Activated naive CD4-positive, alpha-beta T cell treated with anti-CD3 and anti-CD28 coated beads, Interleukin-2, amount 50 U/mL, for 16 hours (primary cell): ENCODE measurements at places on chromosomes 16 and 17.

DNA sequence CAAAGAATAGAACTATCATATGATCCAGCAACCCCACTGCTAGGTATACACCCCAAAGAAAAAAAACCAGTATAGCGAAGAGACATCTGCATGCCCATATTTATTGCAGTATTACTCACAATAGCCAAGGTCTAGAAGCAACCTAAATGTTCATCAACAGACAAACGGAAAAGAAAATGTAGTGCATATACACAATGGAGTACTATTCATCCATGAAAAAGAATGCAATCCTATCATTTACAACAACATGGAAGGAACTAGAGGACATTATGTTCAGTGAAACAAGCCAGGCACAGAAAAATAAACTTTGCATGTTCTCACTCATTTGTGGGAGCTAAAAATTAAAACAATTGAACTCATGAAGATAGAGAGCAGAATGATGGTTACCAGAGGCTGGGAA is 55.3 kb downstream of the WDR59 start:
- no peak for DNase-seq

DNA sequence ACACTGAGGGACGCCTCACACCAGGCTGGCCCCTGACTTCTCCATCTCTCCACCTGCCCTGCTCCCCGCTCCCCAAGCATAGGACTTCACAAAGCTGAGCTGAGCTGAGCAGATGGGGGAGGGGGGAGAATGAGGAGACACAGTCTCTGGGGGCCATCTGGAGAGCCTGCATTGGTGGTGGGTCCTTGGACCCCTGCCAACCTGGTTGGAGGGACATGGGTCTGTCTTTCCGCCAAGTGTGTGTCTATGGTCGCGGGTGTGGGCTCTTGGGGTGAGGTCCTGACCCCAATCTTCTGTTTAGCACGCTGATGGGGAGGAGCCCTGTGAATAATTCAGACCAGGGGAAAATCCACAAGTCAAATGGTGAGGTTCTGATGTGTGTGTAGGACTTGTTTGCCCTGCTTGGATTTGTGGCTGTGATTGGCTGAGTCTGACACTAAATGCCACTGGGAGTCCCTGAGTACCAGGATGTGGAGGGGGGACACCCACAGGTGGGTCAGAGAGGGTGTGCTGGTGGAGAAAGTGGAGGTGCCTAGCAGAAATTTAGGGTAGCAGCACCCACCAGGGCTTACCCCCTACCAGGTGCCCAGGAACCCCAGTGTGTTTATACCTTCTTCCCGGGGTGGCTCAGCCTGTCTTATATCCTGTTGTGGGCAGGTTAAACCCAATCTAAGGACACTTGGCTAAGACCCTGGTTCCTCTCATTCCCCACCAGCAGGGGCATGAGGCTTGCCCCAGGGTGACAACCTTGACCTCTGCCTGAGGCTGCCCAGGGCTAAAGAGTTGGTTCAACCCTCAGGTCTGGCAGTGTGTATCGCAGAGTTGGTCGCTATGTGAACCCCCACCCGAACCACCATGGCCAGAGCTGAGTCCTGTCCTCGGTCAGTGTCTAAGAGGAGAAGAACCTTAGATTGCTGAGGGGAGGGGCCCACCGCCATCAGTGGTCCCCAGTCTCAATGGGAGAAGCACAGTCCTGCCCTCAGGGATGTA is 2.1 kb downstream of the FMNL1 start:
- peak; percentile 49 for DNase-seq

DNA sequence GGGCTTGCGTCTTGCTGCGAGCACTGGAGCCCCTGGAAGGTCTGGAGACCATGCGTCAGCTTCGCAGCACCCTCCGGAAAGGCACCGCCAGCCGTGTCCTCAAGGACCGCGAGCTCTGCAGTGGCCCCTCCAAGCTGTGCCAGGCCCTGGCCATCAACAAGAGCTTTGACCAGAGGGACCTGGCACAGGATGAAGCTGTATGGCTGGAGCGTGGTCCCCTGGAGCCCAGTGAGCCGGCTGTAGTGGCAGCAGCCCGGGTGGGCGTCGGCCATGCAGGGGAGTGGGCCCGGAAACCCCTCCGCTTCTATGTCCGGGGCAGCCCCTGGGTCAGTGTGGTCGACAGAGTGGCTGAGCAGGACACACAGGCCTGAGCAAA is 7.4 kb downstream of the MPG start:
- no peak for DNase-seq

GRCh38 chr17:58538811-58539409 is 24.5 kb upstream of the MTMR4 start:
- DNase-seq, result no peak

DNA sequence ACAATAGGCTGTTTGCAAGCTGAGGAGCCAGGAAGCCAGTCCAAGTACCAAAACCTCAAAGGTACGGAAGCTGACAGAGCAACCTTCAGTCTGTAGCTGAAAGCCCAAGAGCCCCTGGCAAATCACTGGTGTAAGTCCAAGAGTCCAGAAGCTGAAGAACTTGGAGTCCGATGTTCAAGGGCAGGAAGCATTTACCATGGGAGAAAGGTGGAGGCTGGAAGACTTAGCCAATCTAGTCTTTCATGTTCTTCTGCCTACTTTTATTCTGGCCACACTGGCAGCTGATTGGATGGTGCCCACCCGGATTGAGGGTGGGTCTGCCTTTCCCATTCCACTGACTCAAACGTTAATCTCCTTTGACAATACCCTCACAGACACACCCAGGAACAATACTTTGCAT is 15.3 kb downstream of the CD300LB start:
- no peak for DNase-seq

DNA sequence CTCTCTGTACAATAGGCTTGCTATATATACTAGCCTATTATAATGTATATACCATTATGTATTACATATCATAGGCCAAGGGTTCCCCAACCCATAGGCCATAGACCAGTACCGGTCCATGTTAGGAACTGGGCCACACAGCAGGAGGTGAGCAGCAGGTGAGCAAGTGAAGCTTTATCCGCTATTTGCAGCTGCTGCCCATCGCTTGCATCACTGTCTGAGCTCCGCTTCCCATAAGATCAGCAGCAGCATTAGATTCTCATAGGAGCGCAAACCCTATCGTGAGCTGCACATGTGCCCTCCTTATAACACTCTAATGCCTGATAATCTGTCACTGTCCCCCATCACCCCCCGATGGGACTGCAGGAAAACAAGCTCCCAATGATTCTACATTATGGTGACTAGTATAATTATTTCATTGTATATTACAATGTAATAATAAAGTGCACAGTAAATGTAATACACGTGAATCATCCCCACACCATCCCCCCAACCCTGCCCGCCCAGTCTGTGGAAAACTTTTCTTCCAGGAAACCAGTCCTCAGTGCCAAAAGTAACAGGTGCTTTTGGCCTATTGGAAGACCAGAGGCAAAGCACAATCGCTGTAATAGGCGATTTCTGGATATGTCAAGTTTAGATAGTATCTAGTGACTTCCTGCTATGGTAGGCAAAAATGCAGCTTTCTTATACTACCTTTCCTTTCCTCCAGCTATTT is 84.1 kb downstream of the MYH11 start:
- no peak for DNase-seq

GRCh38 chr16:11144122-11144521 is 111.9 kb downstream of the SOCS1 start:
- DNase-seq, result no peak
